Right renal cortex interstitium (tissue), 3 donors: ENCODE measurements at places on chromosomes 13 and 19. TPM values are rescaled to one million over a fixed set of nuclear protein-coding genes. Genes with fewer than 3 reads are reported as not detected.

SYCN gene
- polyA plus RNA-seq, result not detected

- DNase-seq, result no peak
These were observed 512 bp downstream of the LRRC8E start for GRCh38 chr19:7888826-7889217.

- DNase-seq, result no peak
These were observed 8.8 kb upstream of the GPC6 start for GRCh38 chr13:93217721-93218261.

NKPD1 gene
- 0.11 TPM for polyA plus RNA-seq

GRCh38 chr13:97124915-97125809 lies 97.0 kb upstream of the MBNL2 start:
- no peak for DNase-seq

DNA sequence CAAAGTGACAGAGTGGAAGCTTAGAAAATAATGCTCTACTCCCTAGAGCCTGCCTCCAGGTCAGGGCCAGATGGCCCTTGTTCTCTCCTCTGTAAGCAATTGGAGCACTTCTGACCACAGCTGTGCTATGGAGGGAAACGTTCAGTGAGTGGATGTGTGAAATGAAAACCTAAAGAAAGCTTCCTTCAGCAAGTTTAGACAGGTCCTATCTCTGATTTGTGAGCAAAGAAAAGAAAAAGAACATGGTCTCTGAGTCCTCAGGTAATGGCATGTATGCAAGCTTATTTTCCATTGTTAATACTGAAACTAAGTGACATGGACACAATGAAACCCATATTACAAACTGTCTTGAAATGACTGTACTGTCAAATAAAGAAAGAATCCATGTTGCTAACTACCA lies 1486.8 kb downstream of the EFNB2 start:
- no peak for DNase-seq

DNA sequence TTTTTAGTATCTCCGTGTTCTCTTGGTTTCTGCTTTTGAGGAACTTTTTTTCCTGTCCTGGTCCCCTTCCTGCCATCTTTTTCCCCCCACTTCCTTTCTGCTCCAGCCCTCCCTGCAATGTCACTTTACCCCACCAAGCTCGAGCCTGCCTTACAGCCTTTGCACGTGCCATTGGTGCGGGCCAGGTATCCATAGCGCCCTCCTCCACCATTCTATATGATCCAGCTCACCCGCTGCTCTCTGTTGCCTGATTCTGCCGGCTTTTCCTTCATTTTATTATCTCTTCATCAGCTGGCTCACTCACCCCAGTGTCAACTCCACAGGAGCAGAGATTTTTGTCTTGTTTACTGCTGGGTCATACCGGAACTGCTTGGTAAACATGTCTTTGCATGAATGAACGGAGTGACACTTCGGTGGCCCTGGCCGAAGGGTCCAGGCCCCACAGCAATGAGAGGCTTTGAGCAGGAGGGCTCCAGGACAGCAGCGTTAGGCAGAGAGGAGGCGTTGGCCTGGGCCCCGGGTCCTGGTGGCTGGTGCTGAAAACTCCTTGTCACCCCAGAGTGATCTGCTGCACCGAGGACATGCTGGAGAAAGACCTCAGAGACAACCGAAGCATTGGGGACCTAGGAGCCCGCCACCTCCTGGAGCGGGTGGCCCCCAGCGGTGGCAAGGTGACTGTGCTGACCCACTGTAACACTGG lies 1.2 kb downstream of the MRI1 start:
- DNase-seq, result no peak

ZNF536 gene
- 3.1 TPM for polyA plus RNA-seq

DNA sequence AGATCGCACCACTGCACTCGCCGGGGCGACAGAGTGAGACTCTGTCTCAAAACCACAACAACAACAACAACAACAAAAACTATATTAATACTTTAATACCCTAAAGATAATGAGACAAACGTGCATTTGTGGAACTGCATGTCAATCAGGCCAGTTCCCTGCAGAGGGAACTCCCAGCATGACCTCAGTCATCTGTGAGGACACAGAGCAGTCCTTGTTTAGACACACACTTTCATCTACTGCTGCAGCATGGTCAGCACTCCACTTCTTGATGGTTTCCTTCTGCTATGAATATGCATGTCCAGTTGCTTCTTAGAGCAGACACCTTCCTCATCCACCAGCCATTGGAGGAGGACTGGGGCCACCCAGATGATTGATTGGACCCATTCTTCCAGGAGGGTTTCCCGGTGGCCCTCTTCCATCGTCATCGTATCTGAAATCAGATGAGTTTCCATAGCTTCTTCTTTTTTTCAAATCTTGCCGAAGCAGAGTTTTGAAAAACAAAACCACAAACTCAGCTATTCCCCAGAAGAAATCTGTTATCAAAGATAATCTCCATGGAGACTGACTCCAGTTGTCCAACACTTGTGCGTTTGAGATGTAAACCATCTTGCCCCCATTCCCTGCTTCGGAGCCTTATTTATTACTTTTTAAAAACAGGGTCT lies 26.5 kb downstream of the ZNF607 start:
- DNase-seq, result no peak

DNA sequence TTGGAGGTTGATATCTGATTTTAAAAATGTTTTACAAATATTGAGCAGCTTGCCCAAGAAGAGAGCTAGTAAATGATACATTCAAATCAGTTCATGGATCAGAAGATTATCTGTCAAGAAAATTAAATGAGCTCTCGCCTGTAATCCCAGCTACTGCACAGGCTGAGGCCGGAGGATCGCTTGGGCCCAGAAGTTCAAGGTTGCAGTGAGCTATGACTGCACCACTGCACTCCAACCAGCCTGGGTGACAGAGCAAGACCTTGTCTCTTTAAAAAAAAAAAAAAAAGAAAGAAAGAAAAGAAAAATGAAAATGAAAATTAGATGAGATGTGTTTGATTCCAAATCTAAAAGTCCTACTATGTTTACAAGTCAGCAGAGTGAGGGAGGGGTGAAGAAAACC lies 2.4 kb downstream of the SPART start:
- no peak for DNase-seq

PVR gene
- 31.1 TPM for polyA plus RNA-seq

DNA sequence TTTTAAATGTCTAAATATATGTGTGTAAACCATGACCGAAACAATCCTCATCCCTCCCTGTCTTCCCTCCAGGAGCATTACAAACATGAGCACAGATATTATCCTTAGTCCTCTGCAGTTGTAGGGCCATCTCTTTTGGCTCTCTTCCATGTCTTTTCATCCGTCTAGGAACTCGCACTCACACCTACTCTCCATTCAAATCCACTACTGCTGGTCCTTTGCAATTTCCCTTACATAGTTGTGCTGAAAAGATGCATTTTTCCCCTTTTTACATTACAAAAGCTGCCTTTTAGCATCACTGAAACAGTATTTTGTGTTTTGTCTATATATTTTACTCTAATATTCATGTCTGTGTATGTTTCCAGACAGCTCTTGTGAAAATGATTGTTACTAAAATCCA lies 237.8 kb downstream of the DACH1 start:
- DNase-seq, result no peak

DNA sequence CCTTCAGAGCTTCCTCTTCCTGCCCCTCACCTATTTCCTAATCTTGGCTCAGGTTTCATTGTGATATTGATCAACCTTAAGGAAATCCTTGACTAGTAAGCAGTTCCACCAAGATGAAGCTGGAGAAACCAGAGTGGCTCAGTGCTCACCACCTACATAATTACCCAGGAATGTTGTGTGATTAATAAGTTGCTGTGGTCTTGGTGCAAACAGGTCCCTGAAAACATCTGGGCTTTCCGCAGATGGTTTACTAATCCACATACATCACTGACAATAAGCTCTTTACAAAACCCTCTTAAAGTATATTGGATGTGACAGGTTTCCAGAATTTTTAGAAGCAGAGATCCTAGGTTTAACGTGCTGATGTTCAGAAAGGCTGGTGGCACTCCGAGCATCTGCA lies 8.6 kb upstream of the SERP2 start:
- DNase-seq, result no peak

ERICH4 gene
- 6.5 TPM for polyA plus RNA-seq

GET3 gene
- polyA plus RNA-seq, result 89.2 TPM

- DNase-seq, result no peak
These were observed 14.2 kb upstream of the TUBGCP3 start for GRCh38 chr13:112602189-112602588.

CPT1C gene
- polyA plus RNA-seq, result 8.0 TPM

CBLC gene
- polyA plus RNA-seq, result 3.8 TPM

DNA sequence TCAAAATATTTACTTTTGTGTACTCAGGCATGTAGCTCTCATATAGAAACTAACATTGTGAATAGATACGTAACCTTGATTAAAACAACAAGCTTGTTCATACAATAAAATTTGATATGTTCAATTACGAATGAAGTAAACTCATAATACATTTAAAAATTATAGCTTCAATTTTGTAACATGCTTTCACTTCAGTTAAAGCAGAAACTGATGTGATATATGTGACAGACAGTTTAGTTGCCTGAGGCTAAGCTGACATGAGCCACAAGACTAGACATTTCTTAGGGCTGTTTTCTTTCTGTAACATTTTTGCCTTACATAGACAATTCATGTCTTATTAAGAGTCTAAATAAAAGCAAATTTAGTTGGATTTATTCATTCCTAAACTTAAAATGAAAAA lies 526.0 kb downstream of the PCDH9 start:
- no peak for DNase-seq

GRCh38 chr13:110105136-110105535 lies 201.8 kb downstream of the COL4A1 start:
- DNase-seq, result no peak

SIAH3 gene
- polyA plus RNA-seq, result 0.85 TPM

PPP1R13L gene
- 8.9 TPM for polyA plus RNA-seq

DNA sequence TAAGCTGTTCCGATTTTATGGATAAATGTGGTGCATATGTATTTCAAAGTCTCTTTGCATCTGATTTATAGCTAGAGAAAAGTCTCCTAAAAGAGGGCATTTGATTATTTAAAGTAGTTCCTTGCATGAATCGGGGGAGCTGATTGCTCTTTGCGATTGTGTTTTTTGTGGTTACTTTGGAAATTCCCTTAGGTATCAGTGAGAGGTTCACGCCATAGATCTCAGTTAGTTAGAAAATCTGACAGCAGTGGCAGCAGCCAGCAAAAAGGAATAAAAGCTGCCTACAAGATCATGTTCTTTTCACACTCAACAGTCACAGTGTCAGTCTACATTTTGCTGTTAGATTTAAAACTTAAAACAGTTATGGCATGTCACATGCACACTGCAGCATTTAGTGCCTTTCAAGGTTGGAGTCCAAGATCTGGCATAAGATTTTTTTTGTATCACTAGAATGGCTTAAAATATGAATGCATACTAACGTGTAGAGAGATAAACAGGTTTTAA lies 436.5 kb upstream of the PCDH20 start:
- DNase-seq, result no peak

GRIN2D gene
- 0.38 TPM for polyA plus RNA-seq

GRCh38 chr19:28492201-28492600 lies 720.8 kb downstream of the UQCRFS1 start:
- DNase-seq, result no peak

DNA sequence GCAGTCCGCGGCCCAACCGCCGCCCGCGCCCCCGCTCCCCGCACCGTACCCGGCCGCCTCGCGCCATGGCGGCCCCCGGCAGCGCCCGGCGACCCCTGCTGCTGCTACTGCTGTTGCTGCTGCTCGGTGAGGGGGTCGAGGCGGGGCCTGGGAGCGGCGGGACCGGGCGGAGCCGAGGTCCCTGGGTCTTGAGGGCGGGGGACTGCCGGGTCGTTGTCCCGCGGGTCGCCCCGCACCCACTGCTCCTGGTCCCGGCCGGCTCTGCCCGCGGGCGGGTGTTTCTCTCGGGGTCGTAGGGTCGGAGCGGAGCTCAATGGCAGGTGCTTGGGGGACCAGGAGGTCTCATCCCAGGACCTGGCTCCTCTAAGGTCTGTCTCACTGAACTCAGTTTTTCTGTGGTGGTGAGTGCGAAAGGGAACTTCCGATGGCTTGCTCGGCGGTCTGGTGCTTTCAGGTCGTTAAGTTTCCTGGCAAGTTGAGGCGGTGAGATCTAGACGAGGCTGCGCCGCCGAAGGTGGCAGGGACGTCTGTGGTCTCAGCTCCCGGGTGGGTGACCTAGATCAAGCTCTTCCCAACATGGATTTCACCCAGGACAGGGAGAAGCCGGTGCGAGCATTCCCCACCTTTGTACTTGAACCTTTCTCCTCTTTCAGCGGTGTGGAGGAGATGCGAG lies 467 bp downstream of the LAMP1 start:
- no peak for DNase-seq
